Thoracic aorta (tissue), 2 donors: ENCODE measurements at places on chromosomes 3 and 15. TPM values are rescaled to one million over a fixed set of nuclear protein-coding genes. Genes with fewer than 3 reads are reported as not detected.

CKMT1B gene
- not detected for total RNA-seq

ACKR2 gene
- 11.9 TPM for total RNA-seq

EXD1 gene
- not detected for total RNA-seq

KCNMB2 gene
- total RNA-seq = not detected

ERC2 gene
- total RNA-seq = 1.2 TPM

SNURF gene
- total RNA-seq = 17.7 TPM

GRIP2 gene
- total RNA-seq = 1.5 TPM

CPB1 gene
- 3.5 TPM for total RNA-seq

CASR gene
- not detected for total RNA-seq

RUBCN gene
- 67.3 TPM for total RNA-seq

GP5 gene
- not detected for total RNA-seq

- no peak for DNase-seq
Measured at GRCh38 chr3:155884292-155884691, 13.8 kb downstream of the GMPS start.

DNA sequence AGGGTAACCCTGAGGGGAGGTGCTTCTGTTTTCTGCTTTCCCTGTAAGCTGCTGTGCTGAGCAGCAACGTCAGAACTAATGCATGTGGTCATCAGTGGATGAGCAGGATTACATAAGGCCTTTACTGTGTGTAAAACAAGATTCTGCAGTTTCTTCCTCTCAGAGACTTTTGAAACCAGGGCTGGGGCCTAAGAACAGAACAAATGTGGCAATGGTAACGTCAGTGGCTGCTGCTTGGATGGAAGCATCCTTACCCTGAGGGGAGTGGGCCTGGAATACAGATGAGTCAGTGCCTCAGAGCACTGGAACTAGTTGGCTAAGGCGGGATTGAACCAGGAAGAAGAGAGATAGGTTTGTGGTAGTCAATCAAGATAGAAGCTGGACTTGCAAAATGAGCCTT is 180.2 kb upstream of the KCNH8 start:
- DNase-seq = no peak

GRCh38 chr3:140758791-140759444 is 81.1 kb downstream of the TRIM42 start:
- no peak for DNase-seq

GRCh38 chr3:127816783-127817405 is 5.4 kb downstream of the MGLL start:
- no peak for DNase-seq

DNA sequence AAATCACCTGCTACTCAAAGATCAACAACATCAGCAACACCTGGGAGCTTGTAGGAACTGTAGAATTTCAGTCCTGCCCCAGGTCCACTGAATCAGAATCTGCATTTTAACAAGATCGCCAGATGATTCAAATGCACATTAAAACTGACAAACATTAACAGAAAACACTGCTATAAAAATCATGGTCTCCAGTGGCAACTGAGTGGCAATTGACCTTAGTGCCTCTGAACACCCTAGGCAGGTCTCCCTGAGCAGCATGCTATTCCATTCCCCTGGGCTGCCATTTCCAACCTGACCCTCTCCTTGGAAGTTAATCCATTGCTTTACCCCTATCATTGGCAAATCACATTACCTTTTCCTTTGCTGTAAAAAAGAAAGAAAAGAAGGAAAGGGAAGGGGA is 23.0 kb upstream of the TOP2B start:
- no peak for DNase-seq

DNA sequence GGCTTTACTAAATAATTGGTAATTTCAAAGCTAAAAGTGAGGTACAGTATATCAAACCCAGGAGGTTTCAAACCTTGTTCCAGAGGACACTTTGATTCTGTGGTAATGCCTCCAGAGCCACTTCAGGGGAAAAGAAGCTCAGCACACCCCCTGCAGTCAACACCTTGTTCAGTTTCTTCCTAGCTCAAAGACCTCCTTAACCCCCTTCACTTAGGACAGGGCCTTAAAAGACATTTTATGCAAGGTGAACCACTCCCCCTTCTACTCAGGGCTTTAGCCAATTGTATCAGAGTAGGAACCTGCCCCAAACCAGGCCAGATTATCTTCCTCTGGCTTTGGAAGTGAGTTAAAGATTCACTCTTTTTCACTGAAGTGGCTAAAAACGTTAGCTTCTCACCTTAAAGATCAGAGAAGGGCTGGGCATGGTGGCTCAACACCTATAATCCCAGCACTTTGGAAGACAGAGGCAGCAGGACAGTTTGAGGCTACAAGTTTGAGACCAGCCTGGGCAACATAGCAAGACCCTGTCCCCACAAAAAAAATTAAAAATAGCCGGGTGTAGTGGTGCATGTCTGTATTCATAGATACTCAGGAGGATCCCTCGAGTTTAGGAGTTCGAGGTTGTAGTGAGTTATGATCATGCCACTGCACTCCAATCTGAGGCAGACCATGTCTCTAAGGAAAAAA is 3.4 kb downstream of the DENND6A start:
- DNase-seq = no peak

- peak; percentile 53 for DNase-seq
Measured at GRCh38 chr15:40343512-40343911, 2.8 kb upstream of the CCDC9B start.

DNA sequence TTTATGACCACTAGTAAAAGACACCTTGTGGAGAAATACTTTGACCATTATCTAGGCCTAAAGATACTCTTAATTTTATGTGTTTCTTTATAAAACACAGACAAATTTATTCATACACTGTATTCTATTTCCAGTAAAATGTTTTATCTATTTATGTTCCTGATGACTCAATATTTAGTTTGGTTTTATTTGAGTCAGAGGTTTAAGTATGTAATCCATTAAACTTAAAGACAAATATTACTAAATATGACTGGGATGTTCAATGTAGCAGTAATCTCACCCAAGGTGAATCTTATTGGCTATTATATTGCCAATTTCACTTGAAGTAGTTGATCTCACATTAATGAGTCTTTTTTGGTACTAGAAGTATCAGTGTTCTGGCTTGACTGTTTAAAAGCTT is 799.7 kb downstream of the CADM2 start:
- DNase-seq = no peak

DNA sequence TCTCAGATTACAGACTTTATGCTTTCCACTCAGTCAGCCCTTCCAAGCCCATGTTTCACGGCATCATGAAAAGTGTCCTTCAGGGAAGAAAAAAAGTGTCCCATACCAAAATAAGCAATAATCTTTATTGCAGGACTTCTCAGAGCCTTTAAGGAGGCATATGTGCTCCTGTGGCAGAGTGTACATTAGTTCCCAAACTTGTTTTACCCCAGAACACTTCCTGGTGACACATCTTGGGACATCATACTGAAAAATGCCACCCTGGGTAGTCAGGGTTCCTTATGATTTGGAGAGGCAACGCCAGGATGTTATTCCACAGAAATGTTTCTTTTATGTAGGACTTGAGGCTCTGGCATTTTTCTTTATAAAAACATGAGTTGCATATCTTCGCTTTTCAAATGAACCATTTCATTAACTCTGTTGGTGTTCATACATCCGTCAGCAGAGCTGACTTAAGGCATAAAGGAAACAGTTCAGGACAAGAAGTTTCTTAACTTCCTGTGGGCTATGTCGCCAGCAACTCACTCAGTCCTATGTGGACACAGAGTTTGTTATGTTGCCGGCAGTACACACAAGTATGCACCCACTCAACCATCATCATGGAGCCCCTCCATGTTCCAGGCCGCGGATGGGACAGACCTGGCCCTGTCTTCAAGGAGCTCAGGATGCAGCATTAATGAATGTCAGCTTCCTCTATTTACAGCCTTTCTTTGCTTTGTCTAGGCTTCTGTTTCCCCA is 63.8 kb downstream of the CASR start:
- DNase-seq = no peak

- DNase-seq = no peak
Measured at GRCh38 chr3:42051384-42052131, 39.6 kb upstream of the TRAK1 start.

DNA sequence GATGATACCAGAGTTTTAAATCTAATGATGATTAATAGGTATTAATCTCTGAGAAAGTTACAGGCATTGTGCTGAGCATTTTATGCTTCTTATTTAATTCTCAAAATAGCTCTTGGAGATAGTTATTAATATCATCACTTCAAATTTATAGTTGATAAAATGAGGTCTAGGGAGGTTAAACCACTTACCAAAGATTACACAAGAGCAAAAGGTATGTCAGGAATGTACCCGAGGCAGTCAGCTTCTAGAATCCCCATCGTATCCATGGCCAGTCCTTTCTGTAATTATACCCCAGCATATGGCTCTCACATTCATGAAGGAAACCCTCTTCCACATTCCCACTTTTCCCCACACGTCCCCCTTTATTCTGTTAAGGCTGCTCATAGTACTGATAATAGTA is 421.3 kb downstream of the PYDC2 start:
- no peak for DNase-seq

GRCh38 chr3:71859123-71859519 is 74.2 kb upstream of the PROK2 start:
- DNase-seq = no peak

DNA sequence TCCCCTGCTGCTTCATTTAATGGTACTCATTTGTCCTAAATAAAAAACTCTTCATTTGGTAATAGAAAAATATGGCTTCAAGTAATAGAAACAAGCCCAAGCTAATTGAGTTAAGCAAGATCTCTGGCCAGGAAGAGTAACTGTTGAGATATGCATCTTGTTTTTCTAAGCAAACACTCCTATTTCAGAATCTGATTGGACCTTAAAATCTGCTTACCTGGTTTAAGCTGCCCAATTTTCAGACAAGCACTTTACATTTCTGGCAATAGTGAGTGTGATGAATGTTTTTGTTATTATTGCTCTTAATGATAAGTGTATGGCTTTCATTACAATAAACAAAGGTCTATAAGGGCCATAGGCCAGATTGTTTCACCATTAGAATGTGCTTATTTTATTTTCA is 86.2 kb downstream of the CMSS1 start:
- no peak for DNase-seq

DNA sequence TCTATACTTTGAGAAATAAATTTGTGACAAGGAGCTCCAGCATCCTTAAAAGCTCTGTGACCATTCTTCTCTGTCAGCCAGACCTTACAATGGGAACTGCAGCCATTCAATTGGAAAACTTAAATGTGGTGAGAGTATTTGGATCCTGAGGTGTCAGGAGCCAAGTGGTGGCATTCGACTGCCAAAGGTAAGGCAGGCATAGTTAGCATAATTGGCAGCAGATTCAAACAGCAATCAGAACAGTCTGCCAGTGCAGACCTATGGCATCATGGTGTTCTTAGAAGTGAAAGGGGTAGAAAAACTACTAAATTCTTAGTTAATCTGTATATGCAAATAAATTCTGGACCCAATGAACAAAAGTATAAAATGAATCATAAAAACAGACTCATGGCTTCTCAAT is 18.2 kb upstream of the FNDC3B start:
- no peak for DNase-seq

GRCh38 chr3:45659661-45660566 is 29.3 kb upstream of the SACM1L start:
- no peak for DNase-seq

- DNase-seq = no peak
Measured at GRCh38 chr3:66557170-66557569, 56.3 kb upstream of the LRIG1 start.

GRCh38 chr3:143036557-143036956 is 35.2 kb downstream of the U2SURP start:
- no peak for DNase-seq

DNA sequence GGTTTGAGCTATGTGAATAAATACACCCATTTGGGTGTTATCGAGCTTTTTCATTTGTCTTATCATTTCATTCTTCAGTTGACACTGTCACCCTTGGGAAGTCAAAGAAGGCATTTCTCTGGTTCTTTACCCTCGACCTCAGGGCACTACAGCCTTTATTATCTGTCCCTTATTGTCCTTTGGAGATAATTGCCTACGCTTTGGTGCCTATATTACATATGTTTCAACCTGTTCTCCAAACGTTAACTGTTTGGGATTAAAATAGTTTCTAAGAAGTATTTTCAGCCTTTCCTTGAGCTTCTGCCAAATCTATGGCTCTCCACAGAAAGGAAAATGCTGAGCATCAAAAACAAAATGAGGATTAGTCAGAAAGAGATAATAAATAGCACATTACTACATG is 395.4 kb upstream of the ADAMTS9 start:
- DNase-seq = no peak

GRCh38 chr15:48394970-48395369 is 63.7 kb downstream of the DUT start:
- no peak for DNase-seq

DNA sequence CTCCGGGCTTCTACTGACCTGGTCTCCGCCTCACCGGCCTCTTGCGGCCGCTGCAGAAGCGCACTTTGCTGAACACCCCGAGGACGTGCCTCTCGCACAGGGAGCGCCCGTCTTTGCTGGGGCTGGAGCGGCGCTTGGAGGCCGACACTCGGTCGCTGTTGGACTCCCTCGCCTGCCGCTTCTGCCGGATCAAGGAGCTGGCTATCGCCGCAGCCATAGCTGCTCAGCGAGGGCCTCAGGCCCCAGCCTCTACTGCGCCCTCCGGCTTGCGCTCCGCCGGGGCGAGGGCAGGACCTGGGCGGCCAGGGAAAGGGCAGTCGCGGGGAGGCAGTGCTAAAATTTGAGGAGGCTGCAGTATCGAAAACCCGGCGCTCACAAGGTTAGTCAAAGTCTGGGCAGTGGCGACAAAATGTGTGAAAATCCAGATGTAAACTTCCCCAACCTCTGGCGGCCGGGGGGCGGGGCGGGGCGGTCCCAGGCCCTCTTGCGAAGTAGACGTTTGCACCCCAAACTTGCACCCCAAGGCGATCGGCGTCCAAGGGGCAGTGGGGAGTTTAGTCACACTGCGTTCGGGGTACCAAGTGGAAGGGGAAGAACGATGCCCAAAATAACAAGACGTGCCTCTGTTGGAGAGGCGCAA is 319.2 kb downstream of the FGF12 start:
- no peak for DNase-seq

DNA sequence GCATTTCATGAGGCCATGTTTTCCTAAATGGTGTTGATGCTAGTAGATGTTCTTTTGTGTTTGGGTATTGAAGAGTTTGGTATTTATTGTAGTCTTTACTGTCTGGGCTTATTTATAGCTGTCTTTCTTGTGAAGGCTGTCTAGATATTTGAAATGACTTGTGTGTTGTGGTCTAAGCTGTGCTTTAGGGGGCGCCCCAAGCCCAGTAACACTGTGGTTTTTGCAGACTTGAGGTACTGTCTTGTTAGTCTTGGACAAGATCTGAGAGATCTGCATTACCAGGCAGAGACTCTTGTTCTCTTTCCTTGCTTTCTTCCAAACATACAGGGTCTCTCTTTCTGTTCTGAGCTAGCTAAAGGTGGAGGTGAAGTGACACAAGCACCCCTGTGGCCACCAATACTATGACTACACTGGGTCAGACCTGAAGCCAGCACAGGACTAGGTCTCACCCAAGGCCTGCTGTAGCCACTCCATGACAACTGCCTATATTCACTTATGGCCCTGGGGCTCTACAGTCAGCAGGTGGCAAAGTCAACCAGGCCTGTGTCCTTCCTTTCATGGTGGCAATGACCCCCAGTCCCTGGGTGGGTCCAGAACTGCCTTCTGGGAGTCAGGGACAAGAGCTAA is 152.1 kb upstream of the TBC1D5 start:
- no peak for DNase-seq

- peak; percentile 0 for DNase-seq
Measured at GRCh38 chr3:48411041-48411588, 18.8 kb downstream of the PLXNB1 start.

GRCh38 chr3:119965692-119966091 is 128.6 kb downstream of the GSK3B start:
- no peak for DNase-seq
